ENCODE measurements at places on chromosomes 6 and 20. TPM values are rescaled to one million over a fixed set of nuclear protein-coding genes. Genes with fewer than 3 reads are reported as not detected.

GRCh38 chr6:40490508-40490907 is 96.7 kb downstream of the LRFN2 start:
- DNase-seq = no peak

The SSTR4 gene
- polyA plus RNA-seq = 0.06 TPM

The PAX1 gene
- not detected for polyA plus RNA-seq

- no peak for DNase-seq
These were observed 14.5 kb downstream of the STX16 start for GRCh38 chr20:58665606-58666005.

DNA sequence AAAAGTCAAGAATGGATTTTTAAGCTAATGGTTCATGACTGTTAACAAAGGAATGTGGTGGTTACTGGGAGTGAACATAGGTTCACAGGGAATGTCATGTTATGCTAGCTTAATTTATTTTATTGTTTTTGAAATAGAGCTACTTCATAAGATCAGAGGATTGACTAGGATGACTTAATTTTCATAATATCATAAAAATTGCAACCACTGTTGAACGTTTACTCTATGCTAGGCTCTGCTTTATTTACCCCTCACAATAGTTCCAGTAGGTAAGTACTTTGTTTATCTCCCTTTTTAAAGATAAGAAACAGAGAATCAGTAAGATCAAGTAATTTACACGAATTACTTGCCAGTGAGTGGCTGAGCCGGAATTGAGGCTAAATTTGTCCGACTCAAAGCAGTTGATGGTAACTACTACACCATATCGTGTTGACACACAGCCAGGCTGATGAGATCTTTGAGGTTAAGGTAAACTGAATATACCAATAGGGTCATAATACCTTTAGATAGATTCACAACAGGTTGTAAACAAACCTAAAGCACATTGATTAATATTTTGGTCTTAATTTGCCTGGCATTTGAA is 194.6 kb upstream of the CITED2 start:
- no peak for DNase-seq

GRCh38 chr6:39357998-39358686 is 35.6 kb upstream of the KCNK16 start:
- peak; percentile 68 for DNase-seq

GRCh38 chr6:13166916-13167315 is 161.4 kb downstream of the TBC1D7 start:
- no peak for DNase-seq

DNA sequence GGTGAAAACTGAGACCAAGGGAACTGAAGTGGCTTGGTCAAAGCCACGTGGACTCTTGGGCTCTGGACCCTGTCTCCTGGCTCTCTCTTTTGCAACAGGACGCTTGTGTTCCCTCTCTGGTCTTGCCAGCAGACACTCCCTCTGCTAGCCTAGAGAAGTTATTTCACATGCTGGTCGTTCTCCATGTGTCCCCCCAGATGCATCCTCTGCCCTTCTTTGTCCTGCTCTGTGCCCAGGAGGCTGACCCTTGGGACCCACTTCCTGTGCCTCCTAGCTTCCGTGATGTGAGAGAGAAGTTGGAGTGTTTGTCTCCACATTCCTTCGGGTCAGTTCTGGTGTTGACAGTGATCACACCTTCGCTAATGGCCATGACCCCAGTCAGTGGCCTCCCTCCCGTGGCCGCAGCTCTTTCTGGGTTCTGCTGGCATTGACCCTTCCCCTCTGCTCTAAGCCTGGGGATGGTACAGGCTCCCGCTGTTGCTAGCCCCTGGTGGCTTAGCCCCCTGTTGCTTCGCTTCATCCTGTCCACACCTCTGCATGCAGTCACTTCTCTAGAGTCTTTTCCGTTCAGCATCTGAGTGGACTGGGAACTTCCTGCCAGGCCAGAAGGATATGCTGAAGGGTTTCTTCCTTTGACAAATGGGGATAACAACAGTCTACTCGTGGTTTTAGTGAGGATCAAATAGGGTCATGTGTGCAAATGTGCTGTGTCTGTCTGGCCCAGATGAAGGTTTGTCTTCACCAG is 70.1 kb upstream of the BMP2 start:
- no peak for DNase-seq

Measured in right renal pelvis (tissue), 4 donors.